Stimulated activated CD4-positive, alpha-beta T cell treated with anti-CD3 and anti-CD28 coated beads, Interleukin-15, amount 100 ng/mL, for 1 hour (primary cell): ENCODE measurements at places on chromosomes 1 and 21.

- no peak for DNase-seq
These were observed 1.2 kb downstream of the FGGY start for GRCh38 chr1:59298026-59298583.

- DNase-seq, result no peak
These were observed 91.6 kb downstream of the KIF26B start for GRCh38 chr1:245246433-245246832.

DNA sequence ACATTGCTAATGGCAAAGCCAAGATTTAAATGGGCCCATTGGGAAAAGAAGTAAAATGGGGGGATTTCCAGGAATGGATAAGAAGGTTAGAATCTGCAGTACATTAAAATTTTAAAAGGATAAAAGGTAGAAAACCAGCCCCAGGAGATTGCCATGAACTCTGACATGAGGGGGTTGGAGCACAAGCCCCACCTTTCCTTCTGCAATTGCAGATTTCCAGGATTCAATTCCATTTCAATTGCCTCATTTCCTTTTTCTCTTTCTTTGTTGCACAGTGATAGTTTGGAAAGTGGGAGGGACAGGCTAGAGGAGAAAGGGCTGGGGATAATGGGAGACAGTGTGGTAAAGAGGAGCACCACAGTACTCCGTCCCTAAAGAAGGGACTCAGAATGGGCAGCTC is 238.5 kb upstream of the RAB4A start:
- DNase-seq, result no peak

DNA sequence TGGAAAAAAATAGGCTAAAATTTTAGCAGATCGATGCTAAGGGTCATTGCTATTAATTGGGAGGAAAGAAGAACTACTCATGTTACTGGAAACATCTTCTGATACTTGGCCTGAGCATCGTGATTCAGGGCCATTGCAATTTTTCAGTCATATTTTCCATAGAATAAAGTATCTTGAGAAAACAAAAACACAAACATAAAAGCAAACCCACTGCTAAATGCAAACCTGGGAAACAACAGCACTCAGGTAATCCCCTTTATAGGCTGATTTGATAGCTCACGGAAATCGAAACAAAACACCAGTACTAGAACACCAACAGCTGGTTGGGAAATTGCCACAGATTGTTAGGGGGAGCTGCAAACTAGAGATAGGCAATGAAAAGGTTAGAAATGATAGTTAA is 172.9 kb upstream of the ESRRG start:
- DNase-seq, result no peak

DNA sequence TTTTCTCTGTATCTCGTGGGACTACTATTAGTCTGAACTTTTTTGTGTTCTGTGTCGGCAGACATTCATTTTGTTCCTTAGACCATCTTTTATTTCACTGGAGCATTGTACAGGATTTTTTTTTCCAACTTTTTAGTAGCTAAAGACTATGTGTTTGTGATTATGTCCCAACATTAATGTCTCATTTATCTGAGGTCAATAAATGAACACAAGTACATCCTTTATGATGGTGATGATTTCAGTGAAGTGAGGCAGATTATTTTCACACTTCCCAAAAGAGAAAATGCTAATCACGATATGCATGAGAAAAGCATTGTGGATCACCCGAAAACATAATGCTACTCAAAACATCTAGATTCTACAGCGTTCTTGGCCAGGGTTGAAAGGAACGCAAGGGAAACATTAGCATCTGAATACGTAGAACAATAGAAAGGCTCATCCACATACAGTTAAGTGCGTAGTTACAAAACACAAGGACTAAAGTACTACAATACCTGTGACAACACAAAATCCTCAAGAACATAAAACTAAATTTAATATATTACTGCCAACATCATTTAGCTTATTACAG is 981.7 kb upstream of the NCAM2 start:
- DNase-seq, result no peak

DNA sequence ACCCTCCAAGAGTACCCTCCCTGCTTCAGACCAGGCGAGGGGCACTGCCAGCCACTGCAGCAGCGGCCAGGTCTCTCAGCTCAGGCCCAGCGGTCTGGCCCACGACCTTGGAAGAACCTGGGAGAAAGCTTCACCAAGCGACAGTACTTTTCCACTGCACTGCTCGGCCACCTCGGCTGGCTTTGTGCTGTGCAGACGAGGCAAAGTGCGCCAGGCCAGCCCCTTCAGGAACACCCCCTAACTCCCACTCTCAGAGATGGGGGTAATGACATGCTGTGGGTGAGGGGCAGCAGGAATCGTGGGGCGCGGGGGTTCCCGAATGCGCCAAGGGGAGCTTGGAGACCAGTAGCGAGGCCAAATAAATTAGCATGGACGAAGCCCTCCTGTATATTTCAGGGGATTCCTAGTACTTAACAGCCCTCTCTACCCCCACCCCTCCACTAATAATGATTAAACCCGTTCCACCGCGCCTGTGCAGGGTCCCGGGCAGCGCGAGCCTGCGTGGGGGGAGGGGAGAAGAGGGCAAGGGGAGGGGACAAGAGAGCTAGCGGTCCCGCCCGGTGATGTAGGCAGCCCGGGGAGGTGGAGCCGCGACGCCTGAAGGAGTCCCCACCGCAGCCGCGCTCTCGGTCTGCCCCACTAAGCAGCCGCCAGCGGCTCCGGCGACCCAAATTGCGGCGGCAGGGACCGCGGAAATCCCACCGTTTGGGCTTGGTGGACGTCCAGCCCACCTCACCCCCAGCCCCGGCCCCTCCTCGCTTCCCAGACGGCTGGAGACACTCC is at the start of gene FAM43B:
Gene FAM43B, plus strand, starts transcription at position 629 of the 783 bp plus-strand sequence. CDS start 401 bp downstream, outside the sequence.
- DNase-seq, result no peak
